IPS DF 19.7 (cell line): ENCODE measurements at places on chromosomes 4 and X.

GRCh38 chr4:41866799-41867677 is 68.2 kb upstream of the TMEM33 start:
- DNase-seq, result no peak

DNA sequence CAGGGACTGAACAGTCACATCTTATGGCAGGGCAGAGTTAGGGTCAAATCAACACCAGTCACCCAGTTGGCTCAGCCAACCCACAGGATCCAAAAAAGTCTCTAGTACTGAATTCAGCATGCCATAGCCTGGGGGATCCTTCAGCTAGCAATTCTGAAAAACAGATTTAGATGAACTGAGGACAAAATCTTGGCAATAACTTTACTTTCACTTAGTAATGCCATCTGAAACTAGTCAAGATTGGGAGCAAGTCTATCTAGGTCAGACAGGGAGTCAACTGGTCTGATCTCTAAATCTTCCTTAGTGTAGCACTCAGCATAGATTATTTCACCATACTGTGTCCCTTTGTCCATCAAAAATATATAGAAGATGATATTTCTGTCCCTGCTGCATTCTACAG is 76.0 kb downstream of the HHIP start:
- DNase-seq, result no peak

DNA sequence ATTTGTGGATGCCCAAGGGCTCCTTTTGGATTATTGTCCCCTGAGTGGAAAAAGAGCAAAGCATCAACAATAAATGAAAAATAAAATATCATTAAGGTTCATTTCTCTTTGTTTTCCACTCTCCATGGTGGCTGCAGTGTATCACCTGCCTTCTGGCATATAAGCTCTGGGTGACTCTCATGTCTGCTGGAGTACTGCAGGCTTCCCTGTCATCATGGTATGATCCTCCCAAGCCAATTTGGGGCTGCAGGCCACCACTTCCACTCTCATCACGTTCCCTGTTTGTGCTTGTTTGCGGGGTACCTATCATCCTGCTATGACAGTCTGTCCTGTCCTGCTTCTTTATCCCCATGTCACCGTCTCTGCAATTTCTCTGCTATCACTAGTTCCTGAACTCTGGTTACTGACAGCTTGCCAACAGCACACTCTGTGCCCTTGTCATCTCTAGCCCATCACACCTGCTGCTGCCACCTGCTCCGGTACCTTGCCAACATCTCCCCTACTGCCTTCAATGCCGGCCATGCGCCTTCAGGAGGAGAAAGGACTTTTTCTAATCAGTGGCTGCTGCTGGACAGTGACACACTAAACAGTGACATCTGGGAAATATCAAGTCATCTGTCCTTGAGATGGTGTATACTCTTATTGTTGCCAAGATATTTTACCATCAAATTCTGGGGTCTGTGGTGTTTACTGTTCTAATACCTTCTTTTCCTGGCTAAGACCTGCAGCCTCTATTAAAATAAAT is 23.0 kb upstream of the FGF5 start:
- DNase-seq, result no peak

- DNase-seq, result no peak
Observed at GRCh38 chrX:130108647-130109428, 1.5 kb downstream of the ELF4 start.

DNA sequence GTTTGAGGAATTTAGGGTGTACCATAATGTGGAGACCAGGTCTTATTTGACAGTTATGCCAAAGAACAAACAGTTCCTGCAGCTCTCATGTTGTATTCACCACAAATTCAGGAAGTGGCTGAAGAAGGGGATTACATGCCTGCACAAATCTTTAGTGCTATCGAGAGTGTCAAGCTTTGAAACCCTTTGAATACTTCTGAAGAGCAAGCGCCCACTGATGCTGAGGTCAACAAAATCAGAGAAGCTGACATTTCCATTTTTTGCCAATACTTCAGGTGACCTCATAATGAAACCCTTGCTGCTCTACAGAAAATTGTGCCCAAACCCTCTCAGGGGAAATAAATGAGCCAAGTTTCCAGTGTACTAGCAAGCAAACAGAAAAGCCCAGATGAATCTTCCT is 28.4 kb downstream of the PAK3 start:
- no peak for DNase-seq

DNA sequence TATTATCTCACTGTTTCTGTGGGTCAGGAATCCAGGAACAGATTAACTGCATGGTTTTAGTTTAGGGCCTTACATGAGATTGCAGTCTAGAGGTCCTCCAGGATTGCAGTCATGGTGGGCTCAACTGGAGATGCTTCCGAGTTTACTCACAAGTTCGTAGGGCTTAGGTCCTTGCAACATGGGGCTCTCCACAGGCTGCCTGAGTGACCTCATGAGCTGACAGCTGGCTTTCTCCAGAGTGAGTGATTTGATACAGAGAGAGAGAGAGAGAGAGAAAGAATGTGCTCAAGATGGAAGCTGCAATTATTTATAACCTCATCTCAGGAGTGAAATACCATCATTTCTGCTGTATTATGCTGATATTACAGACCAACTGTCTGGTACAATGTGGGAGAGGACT is 168.9 kb downstream of the GPAT3 start:
- no peak for DNase-seq

- no peak for DNase-seq
Observed at GRCh38 chr4:9903317-9903716, 118.0 kb downstream of the SLC2A9 start.

GRCh38 chr4:124459941-124460310 is 252.6 kb downstream of the ANKRD50 start:
- DNase-seq, result peak; percentile 42

- DNase-seq, result no peak
Observed at GRCh38 chrX:124619710-124620109, 273.3 kb downstream of the SH2D1A start.

- no peak for DNase-seq
Observed at GRCh38 chrX:151981129-151981528, 6.7 kb upstream of the GABRE start.

DNA sequence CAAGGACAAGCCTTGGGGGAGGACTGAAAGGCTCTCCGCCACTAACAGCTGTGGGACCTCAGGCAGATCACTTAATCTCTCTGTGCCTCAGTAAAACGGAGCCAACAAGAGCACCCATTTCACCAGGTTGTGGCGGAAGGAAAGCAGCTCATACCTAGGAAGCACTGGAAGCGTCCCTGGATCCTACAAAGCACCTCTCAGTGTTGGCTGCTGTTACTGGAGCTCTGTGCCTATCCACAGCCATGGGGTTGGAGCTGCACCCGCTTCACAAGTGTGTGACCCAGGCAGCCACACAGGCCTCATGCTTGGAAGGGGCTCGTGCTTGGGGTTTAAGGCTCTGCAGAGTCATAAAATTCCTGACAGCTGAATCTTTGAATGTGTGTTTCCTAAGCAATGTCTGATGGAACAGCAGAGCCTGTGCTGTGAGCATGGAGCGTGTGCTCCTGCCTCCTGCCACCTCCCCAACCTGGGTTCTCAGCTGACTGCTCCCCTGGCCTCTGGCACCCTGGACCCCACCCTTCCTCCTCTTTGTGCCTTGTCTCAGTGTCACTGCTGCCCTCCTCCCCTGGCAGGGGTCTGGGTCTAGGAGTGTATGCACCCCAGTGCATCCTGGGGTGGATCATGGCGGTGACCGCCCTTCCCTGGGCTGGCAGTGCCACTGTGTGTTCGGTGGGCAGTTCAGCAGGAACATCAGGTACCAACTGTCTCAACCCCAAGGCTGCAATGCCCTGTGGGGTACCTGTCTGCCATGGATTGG is 14.4 kb upstream of the MAN2B2 start:
- no peak for DNase-seq

DNA sequence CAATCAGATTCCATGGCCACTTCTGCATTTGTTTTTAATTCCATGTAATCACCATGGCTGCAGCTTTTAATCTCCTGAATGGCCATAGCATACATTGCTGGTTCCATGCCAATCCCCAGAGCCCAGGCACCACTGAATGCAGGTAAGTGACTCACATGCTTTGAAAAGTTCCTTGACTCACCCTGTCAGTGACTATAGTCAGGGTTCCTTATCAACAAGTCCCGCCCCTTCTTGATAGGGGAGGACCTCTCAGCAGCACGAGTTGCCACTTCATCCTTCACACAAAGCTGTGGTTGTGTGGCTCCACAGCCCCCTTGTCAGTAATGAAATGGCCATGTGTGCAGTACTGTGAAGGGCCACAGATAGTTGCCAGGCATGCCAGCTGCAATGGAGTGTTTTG is 516.6 kb downstream of the PPARGC1A start:
- no peak for DNase-seq

- DNase-seq, result no peak
Observed at GRCh38 chrX:147847999-147848398, 63.7 kb upstream of the FMR1 start.

DNA sequence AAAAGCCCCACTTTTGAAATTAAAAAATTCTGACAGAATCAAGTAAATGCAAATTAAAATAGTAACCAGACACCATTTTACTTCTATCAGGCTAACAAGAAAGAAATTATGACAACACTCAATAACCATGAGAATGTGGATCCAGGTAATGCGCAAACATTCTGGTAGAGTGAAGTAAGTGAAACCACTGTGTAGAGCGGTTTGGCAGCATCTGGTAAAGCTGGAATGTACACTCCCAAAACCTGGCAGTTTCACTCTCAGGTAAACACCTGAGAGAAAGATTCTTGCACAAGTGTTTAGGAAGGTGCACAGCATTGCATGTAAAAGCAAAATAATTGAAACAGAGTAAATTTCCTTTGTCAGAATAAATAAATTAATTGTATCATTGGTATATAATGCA is 81.8 kb downstream of the TRIML1 start:
- DNase-seq, result no peak

DNA sequence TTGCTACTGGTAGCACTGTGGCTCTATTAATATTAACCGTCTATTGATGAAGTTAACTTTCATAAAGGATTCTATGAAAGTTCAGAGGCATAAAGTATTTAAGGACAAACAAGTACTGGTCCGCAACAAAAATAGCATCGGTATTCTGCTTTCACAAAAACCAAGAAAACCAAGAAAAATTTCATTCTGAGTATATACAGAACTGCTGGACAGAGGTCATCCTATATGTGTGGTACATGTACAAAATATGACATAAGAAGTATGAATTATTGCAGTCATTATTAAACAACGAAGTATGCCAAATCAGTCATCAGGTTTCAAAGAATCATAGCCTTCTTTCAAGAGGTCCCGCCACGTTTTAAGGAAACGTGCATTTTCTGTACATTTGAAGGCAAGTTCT is 2.4 kb downstream of the C4orf46 start:
- no peak for DNase-seq

DNA sequence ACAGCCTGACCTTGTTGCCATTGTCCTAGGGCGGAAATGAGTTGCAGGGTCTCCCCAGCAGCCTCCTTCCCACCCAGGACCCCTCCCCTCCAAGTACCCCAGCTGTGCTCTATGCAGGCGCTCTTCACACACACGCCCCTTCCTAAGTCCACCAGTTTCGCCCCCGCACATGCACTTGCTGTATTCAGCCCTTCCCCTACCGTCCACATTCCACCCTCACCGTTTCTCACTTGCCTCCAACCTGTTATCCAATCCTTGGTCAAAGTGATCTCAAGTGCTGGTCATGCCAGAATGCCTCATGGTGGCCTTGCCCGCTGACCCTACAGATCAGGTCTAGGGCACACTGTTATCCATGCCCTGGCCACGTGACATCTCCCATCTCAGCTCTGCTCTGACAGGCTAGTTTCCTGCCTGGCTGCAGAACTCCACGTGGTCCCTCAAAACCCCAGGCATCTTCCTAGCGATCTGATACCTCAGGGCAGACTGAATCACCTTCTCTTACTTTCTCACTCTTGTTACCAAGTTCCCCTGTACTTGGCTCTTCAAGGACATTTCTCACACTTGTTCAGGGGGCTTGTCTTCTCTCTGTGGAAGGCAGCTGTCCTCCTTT is 39.7 kb downstream of the NSG1 start:
- no peak for DNase-seq

- DNase-seq, result no peak
Observed at GRCh38 chr4:182023469-182023868, 219.7 kb upstream of the TENM3 start.

DNA sequence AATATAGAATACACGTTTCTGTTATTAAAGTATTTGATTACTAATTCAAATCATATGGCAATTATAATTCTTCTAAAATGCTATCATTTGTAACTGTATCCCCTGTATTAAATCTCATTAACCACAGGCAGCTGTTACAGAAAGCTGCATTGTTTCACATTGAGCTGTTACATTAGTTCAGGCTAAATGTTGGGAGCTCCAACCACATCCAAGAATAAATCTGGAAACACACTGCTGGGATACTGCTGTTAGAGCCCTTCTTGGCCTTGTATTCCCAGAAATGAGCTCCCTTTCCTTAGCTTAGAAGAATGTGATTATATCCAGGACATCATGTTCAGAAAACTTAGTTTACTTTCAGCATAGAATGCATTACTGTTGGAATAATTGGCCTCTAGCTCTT is 48.2 kb downstream of the GUCY1B1 start:
- no peak for DNase-seq

DNA sequence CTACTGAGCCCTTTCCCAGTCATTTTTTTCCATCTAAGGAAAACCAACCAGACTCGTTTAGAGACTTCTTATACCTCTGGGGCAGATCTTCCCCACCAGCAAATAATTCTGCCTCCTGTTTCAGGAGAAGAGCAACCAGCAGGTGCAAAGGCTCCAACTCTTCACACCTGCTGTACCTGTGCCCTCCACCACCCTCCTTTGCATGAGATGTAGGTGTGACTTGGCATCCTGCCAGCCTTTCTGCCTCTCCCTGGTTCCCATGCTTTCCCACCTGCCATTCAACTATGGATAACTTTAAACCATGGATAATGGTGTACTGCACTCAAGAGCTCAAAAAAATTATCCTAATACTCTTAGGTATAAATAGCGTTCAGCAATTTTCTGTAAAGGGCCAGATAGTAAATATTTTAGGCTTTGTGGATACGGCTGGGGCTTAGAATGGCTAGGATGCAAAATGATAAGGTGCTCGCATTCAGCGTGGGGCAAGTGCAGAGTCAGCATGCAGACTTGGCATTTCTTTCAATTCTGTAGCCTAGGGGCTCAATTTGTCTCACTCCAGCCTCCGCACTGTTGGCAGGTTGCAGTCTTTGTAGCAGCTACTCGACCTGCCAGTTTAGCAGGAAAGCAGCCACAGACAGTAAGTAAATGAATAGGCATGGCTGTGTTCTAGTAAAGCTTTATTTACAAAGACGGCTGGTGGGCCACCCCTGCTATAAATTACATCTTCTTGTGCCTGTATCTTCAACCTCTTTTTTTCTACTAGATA is 79.8 kb downstream of the HCCS start:
- DNase-seq, result no peak

DNA sequence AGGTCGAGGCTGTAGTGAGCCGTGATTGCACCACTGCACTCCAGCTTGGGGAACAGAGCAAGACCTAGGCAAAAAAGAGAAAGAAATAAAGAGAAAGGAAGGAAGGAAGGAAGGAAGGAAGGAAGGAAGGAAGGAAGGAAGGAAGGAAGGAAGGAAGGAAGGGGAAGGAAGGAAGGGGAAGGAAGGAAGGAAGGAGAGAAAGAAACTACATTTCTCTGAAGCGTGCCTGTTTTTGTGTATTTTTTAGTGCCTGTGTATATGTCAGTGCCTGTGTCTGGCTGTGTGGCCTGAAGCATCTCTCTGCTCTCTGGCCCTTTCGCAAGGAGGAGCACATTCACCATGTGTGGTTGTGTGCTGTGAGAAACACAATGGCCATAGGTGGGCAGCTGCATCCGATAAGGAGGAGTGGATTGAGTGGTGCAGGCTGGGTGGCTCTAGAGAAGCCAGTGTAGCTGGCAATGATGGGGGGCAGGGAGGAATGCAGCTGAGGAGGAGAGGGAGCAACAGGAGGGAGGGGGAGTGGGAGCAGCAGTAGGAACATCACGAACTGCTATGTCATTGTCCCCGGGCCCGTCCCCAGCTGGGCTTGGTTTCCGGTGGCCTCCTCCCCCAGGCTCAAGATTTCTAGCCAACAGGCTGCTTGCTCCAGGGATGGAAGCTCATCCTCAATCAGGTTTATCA is 11.4 kb downstream of the SYN1 start:
- DNase-seq, result peak; percentile 73
